ENCODE measurements at places on chromosomes 12 and 14. TPM values are rescaled to one million over a fixed set of nuclear protein-coding genes. Genes with fewer than 3 reads are reported as not detected.
A peak's percentile ranks its signal among the peaks of the same experiment; 100 is the strongest.

The GARIN6 gene
- not detected for total RNA-seq

DNA sequence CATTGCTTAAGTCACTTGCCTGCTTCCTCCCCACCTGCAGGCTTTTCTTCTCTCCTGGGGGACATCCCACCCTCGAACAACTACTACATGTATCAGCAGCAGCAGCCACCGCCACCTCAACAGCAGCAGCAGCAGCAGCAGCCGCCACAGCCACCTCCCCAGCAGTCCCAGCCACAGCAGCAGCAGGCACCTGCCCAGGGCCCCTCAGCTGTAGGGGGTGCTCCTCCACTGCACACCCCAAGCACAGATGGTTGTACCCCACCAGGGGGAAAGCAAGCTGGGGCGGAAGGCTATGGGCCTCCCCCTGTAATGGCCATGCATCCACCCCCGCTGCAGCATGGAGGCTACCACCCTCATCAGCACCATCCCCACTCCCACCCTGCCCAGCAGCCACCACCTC lies 15.3 kb downstream of the FOXJ2 start:
- DNase-seq = no peak
- no peak overlapping the region for H3K27ac ChIP-seq
- H3K4me1 ChIP-seq = peaks cover 5% of the 10 kb centered on the region
- H3K27me3 ChIP-seq = no peaks in the 10 kb centered on the region
- H3K36me3 ChIP-seq = peaks cover 74% of the 10 kb centered on the region

- no peak for DNase-seq
- no peak overlapping the region for H3K27ac ChIP-seq
- no peak overlapping the region for H3K4me3 ChIP-seq
- no peaks in the 10 kb centered on the region for H3K36me3 ChIP-seq
- no peaks in the 10 kb centered on the region for H3K4me1 ChIP-seq
These were observed 578.7 kb upstream of the SEL1L start for GRCh38 chr14:82112210-82112839.

GRCh38 chr14:99177046-99177655 lies 94.8 kb downstream of the BCL11B start:
- no peaks in the 10 kb centered on the region for H3K27me3 ChIP-seq
- H3K4me1 ChIP-seq = peaks cover 32% of the 10 kb centered on the region
- DNase-seq = peak; percentile 3
- H3K36me3 ChIP-seq = peaks cover 57% of the 10 kb centered on the region
- no peak overlapping the region for H3K27ac ChIP-seq

- H3K4me1 ChIP-seq = no peaks in the 10 kb centered on the region
- H3K27ac ChIP-seq = no peak overlapping the region
- no peaks in the 10 kb centered on the region for H3K27me3 ChIP-seq
- no peaks in the 10 kb centered on the region for H3K36me3 ChIP-seq
- H3K4me3 ChIP-seq = no peak overlapping the region
- no peak for DNase-seq
These were observed 158.7 kb downstream of the METTL25 start for GRCh38 chr12:82517027-82517426.
